ENCODE measurements at places on chromosomes 7 and 10. TPM values are rescaled to one million over a fixed set of nuclear protein-coding genes. Genes with fewer than 3 reads are reported as not detected.

Gene MSMB
- total RNA-seq = 5.3 TPM

Gene CYP3A7
- total RNA-seq = 0.21 TPM

Gene LCOR
- 34.7 TPM for total RNA-seq

Gene HOXA1
- total RNA-seq = 0.77 TPM

Gene RELN
- total RNA-seq = 3.7 TPM

Gene HERPUD2
- total RNA-seq = 40.0 TPM

Gene TAC1
- not detected for total RNA-seq

Gene FGFR2
- total RNA-seq = 59.2 TPM

Gene MRPL43
- total RNA-seq = 59.7 TPM

- no peak overlapping the region for H3K4me3 ChIP-seq
- no peaks in the 10 kb centered on the region for H3K36me3 ChIP-seq
- no peak overlapping the region for H3K27ac ChIP-seq
Observed at GRCh38 chr7:157495594-157495993, 158.8 kb downstream of the DNAJB6 start.

GRCh38 chr10:73892310-73893030 is 18.1 kb upstream of the CAMK2G start:
- no peak overlapping the region for H3K27ac ChIP-seq
- no peaks in the 10 kb centered on the region for H3K27me3 ChIP-seq
- no peak overlapping the region for H3K4me3 ChIP-seq
- no peaks in the 10 kb centered on the region for H3K36me3 ChIP-seq
- DNase-seq = no peak

GRCh38 chr7:30877015-30877769 is 34.5 kb upstream of the AQP1 start:
- peak overlapping the region; percentile 57 for H3K27ac ChIP-seq
- DNase-seq = no peak
- H3K4me3 ChIP-seq = no peak overlapping the region
- peaks cover 33% of the 10 kb centered on the region for H3K36me3 ChIP-seq
- H3K4me1 ChIP-seq = peaks cover 19% of the 10 kb centered on the region
- no peaks in the 10 kb centered on the region for H3K27me3 ChIP-seq

GRCh38 chr7:23347682-23348180 is 48.6 kb downstream of the MALSU1 start:
- no peak overlapping the region for H3K27ac ChIP-seq
- H3K36me3 ChIP-seq = no peaks in the 10 kb centered on the region
- H3K4me3 ChIP-seq = no peak overlapping the region
- peaks cover 9% of the 10 kb centered on the region for H3K4me1 ChIP-seq
- no peak for DNase-seq
- H3K27me3 ChIP-seq = no peaks in the 10 kb centered on the region

GRCh38 chr10:121082984-121083383 is 231.8 kb downstream of the WDR11 start:
- no peaks in the 10 kb centered on the region for H3K27me3 ChIP-seq
- peaks cover 28% of the 10 kb centered on the region for H3K4me1 ChIP-seq
- no peak for DNase-seq
- no peak overlapping the region for H3K4me3 ChIP-seq
- H3K36me3 ChIP-seq = no peaks in the 10 kb centered on the region
- H3K27ac ChIP-seq = no peak overlapping the region

DNA sequence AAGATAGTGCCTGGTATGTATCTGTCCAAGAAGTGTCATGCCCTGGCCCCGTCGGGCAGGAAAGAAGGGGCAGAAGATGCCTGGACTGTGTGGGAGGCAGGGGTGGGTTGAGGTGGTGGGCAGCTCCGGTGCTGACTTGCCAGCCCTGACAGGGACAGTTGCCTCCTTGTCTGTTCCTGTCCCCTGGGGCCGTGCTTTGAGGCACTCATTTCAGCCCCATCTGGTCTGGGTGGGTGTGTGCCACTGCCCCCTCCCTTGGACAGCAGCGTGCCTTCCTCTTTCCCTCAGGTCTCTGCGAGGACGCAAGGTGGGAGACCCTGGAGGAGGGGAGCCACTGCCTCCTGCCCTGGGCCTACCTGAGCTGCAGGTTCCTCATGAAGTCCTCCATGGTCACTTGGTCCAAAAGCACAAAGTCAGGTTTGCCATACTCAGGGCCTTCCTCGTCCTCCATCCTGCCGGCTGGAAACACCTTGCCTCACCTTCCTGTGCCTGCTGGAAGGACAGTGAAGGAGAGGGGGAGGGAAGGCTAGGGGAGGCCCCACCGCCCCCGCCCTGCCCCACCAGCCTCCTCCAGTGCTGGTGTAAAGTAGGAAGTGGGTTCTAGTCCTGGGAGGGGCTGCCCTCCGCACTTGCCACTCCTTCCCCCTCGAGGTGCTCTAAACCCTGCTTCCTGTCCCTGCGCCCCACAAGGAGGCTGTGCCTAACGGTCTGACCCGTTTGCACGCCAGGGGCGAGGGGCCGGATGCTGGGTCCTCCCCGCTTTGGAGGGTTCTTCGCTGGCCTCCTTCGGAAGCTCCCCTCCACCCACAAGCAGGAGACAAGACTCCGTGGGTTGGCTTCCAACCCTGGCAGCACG is at the start of gene MYO1G:
Gene MYO1G, minus strand, starts transcription at position 505 of the 856 bp plus-strand sequence. Its CDS starts 54 bp downstream, at position 451.
- peak within 1 kb of the TSS; percentile 77 for H3K27ac ChIP-seq
- peaks cover 55% of the 10 kb centered on the region for H3K4me1 ChIP-seq
- H3K27me3 ChIP-seq = no peaks in the 10 kb centered on the region

GRCh38 chr7:5689118-5689517 is 92.3 kb downstream of the RNF216 start:
- H3K4me3 ChIP-seq = no peak overlapping the region
- peaks cover 74% of the 10 kb centered on the region for H3K4me1 ChIP-seq
- H3K27ac ChIP-seq = peak overlapping the region; percentile 22
- no peaks in the 10 kb centered on the region for H3K27me3 ChIP-seq
- no peak for DNase-seq

- no peak overlapping the region for H3K27ac ChIP-seq
- peaks cover 6% of the 10 kb centered on the region for H3K4me1 ChIP-seq
- DNase-seq = no peak
Observed at GRCh38 chr10:110446954-110447608, 50.6 kb upstream of the DUSP5 start.

DNA sequence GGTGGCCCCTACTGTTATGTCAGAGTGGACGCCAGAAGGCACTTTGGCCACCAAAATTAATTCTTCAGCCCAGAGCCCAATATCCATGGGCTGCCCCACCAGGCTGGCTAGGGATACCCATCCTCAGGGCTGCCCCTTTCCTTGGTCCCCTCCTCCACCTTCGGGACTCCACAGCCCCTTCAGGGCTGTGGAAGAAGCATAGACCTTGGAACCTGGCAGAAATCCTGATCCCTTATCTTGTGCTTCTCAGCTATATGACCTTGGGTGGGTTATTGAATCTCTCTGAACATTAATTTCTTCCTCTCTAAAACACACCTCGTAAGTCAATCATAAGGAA is 499 bp upstream of the TMUB1 start:
- no peaks in the 10 kb centered on the region for H3K27me3 ChIP-seq
- H3K4me1 ChIP-seq = peaks cover 60% of the 10 kb centered on the region
- H3K4me3 ChIP-seq = peak overlapping the region; percentile 96

- peaks cover 21% of the 10 kb centered on the region for H3K4me1 ChIP-seq
- no peak overlapping the region for H3K4me3 ChIP-seq
- H3K36me3 ChIP-seq = peaks cover 56% of the 10 kb centered on the region
- H3K27me3 ChIP-seq = no peaks in the 10 kb centered on the region
- DNase-seq = no peak
Observed at GRCh38 chr10:33215154-33215553, 119.3 kb downstream of the NRP1 start.

DNA sequence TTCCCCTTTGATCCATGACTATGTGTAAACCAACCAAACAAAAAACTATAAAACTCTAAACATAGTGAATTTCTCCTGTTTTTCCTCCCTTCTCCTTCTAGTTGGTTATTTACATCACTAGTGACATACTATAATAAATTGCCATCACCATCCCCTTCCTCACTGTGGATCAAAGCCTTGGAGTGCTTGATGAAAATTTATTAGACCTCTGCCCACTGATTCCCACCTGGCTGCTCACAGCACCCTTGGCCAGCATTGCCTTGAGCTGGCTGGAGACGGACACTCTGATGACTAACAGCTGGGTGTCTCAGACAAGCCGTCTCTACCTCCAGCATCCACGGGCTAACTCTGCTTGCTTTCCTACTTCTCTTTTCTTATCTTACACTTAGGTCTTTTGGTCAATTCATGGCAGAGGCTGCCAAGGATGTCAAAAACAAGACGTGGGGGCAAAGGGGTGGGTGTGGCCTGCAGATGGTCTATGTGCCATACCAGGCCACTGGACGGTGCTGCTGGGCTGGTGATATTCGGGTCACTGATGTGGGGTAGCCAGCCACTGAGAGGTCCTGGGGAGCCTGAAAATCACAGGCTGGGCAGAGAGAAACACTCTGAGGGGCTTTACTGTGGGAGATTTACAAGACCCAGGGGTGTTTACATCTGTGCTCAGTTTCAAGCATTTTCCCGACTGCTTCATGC is 207.8 kb downstream of the TAX1BP1 start:
- no peaks in the 10 kb centered on the region for H3K36me3 ChIP-seq
- DNase-seq = no peak
- H3K27me3 ChIP-seq = no peaks in the 10 kb centered on the region
- H3K27ac ChIP-seq = no peak overlapping the region
- no peak overlapping the region for H3K4me3 ChIP-seq

DNA sequence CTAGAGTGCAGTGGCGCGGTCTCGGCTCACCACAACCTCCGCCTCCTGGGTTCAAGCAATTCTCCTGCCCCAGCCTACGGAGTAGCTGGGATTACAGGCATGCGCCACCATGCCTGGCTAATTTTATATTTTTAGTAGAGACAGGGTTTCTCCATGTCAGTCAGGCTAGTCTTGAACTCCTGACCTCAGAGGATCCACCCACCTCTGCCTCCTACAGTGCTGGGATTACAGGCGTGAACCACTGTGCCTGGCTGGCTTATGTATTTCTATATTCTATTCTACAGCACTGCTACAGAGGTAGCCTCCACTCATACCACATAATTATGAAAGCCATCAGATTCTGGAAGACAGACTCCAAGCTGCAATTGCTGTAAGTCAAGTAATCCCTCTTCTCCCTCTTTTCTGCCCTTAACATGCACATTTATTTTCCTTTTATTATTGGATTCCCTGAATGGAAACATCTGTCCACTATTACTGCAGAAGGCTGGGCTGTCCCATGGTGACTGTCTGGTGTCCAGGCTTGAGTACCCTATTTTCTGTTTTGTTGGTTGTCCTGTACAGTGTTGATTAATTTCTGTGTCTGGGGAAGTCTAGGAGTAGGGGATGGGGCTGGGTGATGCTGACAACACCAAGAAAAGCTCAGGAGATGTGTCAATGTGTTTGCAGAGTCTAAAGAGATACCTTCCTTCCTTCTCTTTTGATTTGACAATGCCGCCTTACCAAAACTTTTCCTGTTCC is 5.8 kb upstream of the ZNF487 start:
- no peaks in the 10 kb centered on the region for H3K27me3 ChIP-seq
- no peak for DNase-seq
- peaks cover 11% of the 10 kb centered on the region for H3K4me1 ChIP-seq
- no peak overlapping the region for H3K27ac ChIP-seq
- no peak overlapping the region for H3K4me3 ChIP-seq

- H3K4me3 ChIP-seq = no peak overlapping the region
- peaks cover 11% of the 10 kb centered on the region for H3K27me3 ChIP-seq
- H3K4me1 ChIP-seq = no peaks in the 10 kb centered on the region
Observed at GRCh38 chr10:132193907-132194552, 7.3 kb downstream of the DPYSL4 start.

DNA sequence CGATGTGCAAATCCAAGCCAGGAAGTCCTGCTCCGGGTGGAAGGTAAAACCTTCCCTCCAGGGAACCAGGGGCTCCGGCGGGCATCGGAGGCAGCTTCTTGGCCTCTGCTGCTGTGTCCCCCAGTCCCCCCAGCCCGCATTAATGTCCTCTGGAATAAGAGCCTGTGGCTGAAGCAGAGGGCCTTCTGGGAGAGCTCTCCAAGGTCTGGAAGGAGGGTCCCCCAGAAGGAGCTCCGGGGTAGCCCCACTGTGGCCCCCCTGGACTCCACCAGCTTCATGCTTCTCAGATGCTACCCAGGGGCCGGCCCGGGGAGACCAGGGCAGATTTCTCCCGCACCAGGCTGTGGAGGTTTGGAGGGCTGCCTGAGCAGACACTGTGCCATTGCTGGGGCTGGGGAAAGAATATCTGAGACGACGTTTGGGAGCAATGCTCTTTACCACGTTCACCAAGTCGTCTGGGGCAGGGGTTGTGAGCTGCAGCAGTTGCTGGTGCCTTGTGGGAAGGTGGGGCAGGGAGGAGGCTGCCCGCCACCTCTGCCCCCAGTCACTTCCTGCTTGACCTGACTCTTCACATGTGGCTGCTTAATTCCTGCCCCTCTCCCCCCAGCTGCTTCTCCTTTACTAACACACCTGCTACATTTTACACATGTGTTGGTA is 8.3 kb downstream of the ZNF853 start:
- no peaks in the 10 kb centered on the region for H3K4me1 ChIP-seq
- no peak overlapping the region for H3K27ac ChIP-seq
- H3K27me3 ChIP-seq = no peaks in the 10 kb centered on the region
- DNase-seq = no peak

- no peaks in the 10 kb centered on the region for H3K4me1 ChIP-seq
- DNase-seq = no peak
- H3K4me3 ChIP-seq = no peak overlapping the region
- no peaks in the 10 kb centered on the region for H3K27me3 ChIP-seq
Observed at GRCh38 chr7:25448301-25448700, 220.0 kb upstream of the NPVF start.

- DNase-seq = no peak
- H3K36me3 ChIP-seq = no peaks in the 10 kb centered on the region
- no peaks in the 10 kb centered on the region for H3K27me3 ChIP-seq
- H3K27ac ChIP-seq = no peak overlapping the region
- peaks cover 12% of the 10 kb centered on the region for H3K4me1 ChIP-seq
Observed at GRCh38 chr7:106623853-106624252, 37.1 kb downstream of the CCDC71L start.

DNA sequence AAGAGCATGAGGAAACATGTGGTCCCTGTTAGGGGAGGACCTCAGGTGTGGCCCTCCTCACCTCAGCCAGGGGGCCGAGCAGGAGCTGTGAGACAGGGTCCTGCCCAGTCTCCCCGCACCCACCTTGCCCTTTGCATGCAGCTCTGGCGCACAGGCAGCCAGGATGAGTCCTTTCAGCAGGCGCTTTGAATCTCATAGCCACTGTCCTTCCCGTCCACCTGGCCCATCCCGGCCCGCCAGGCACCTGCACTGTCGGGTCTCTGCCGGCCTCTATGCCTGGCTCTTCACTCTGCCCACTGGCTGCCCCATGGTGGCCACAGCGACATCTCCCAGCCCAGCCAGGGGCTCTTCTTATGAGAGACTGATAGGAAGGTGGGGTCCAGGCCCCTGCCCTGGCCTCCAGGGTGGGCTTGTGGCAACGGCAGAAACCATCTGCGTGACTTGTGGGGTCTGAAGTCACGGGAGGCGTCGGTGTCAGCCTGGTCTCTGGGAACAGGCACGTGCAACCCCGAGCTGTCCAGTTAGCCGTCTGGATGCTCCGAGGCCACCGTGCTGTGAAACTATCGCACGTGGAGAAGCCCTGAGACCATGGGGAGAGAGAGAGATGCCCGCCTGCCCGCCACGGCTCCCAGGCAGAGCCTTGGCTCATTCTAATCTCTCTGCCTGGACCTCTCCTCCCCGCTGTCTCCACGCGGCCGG is 37.4 kb downstream of the FOXL3 start:
- peak; percentile 48 for DNase-seq
- no peak overlapping the region for H3K4me3 ChIP-seq

GRCh38 chr7:152866125-152866524 is 106.6 kb downstream of the ACTR3B start:
- H3K27ac ChIP-seq = no peak overlapping the region
- no peaks in the 10 kb centered on the region for H3K27me3 ChIP-seq
- no peak overlapping the region for H3K4me3 ChIP-seq
- DNase-seq = no peak
